ENCODE measurements at places on chromosomes 2 and 18.

DNA sequence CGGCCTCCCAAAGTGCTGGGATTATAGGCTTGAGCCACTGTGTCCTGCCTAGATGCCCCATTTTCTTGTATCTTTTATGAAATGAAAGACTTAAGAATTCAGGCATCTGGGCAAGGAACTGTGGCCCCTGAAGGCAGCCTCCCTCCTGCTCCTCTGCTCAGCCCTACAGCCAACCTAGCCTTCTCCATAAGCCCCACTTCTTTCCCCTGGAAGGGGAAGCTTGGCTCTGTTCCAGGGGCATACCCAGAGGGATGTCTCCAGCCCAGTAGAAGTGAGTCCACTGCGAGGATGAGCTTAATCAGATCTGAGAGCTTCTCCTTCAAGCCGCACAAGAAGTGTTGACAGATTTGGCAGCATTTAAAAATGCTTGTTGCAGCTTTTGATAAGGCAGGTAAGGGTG is 39.7 kb downstream of the RHOB start:
- peaks cover 24% of the 10 kb centered on the region for H3K4me1 ChIP-seq
- H3K4me3 ChIP-seq = no peak overlapping the region
- no peaks in the 10 kb centered on the region for H3K36me3 ChIP-seq
- H3K27me3 ChIP-seq = peaks cover 14% of the 10 kb centered on the region

GRCh38 chr18:28019425-28020108 is 157.4 kb downstream of the CDH2 start:
- DNase-seq = no peak
- H3K4me1 ChIP-seq = peaks cover 5% of the 10 kb centered on the region
- no peak overlapping the region for H3K4me3 ChIP-seq

- H3K4me1 ChIP-seq = no peaks in the 10 kb centered on the region
- H3K27me3 ChIP-seq = no peaks in the 10 kb centered on the region
- H3K27ac ChIP-seq = no peak overlapping the region
- H3K36me3 ChIP-seq = no peaks in the 10 kb centered on the region
- H3K4me3 ChIP-seq = no peak overlapping the region
- DNase-seq = peak; percentile 23
Measured at GRCh38 chr2:33395655-33396249, 80.7 kb upstream of the RASGRP3 start.

- H3K27ac ChIP-seq = no peak overlapping the region
- no peaks in the 10 kb centered on the region for H3K4me1 ChIP-seq
- H3K36me3 ChIP-seq = no peaks in the 10 kb centered on the region
- no peak overlapping the region for H3K4me3 ChIP-seq
- H3K27me3 ChIP-seq = no peaks in the 10 kb centered on the region
- no peak for DNase-seq
Measured at GRCh38 chr2:6368281-6368680, 497.4 kb downstream of the CMPK2 start.

DNA sequence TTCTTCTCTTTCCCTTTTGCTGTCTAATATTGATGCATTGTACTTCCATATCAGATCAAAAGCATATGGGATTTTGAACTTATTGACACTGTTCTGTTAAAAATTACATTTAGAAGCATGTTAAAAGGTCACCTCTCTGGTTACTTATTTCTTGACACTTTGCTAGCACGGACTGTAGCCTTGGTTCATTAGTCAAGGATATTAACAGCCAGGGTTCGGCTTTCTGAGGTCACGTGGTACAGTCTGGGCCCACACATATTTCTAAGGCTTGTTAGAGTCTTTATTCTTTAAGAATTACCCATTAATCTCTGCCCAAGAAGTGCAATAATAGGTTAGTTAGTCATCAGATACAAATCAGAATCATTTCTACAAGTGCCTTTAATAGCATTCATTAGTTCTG is 1035.8 kb upstream of the FANCL start:
- no peak for DNase-seq
- H3K4me3 ChIP-seq = no peak overlapping the region
- H3K27ac ChIP-seq = no peak overlapping the region
- no peaks in the 10 kb centered on the region for H3K4me1 ChIP-seq

GRCh38 chr18:25190472-25190871 is 161.5 kb downstream of the ZNF521 start:
- H3K27ac ChIP-seq = no peak overlapping the region
- H3K36me3 ChIP-seq = peaks cover 22% of the 10 kb centered on the region
- no peak overlapping the region for H3K4me3 ChIP-seq
- H3K27me3 ChIP-seq = no peaks in the 10 kb centered on the region

GRCh38 chr2:222304737-222305515 is 6.1 kb upstream of the PAX3 start:
- peaks cover 100% of the 10 kb centered on the region for H3K27me3 ChIP-seq
- DNase-seq = peak; percentile 62
- H3K4me3 ChIP-seq = peak overlapping the region; percentile 37
- H3K4me1 ChIP-seq = peaks cover 63% of the 10 kb centered on the region
- no peak overlapping the region for H3K27ac ChIP-seq

GRCh38 chr2:74333175-74333574 is 10.0 kb downstream of the SLC4A5 start:
- no peak overlapping the region for H3K27ac ChIP-seq
- H3K36me3 ChIP-seq = no peaks in the 10 kb centered on the region
- DNase-seq = peak; percentile 60
- H3K4me3 ChIP-seq = no peak overlapping the region
- H3K27me3 ChIP-seq = no peaks in the 10 kb centered on the region

GRCh38 chr18:11985586-11985985 is 4.3 kb downstream of the IMPA2 start:
- no peaks in the 10 kb centered on the region for H3K27me3 ChIP-seq
- H3K4me3 ChIP-seq = no peak overlapping the region
- H3K4me1 ChIP-seq = peaks cover 40% of the 10 kb centered on the region
- H3K27ac ChIP-seq = no peak overlapping the region
- no peak for DNase-seq
- no peaks in the 10 kb centered on the region for H3K36me3 ChIP-seq

GRCh38 chr2:55311444-55311870 is 42.4 kb upstream of the MTIF2 start:
- H3K4me3 ChIP-seq = no peak overlapping the region
- H3K4me1 ChIP-seq = no peaks in the 10 kb centered on the region
- no peak for DNase-seq
- H3K27ac ChIP-seq = no peak overlapping the region
- H3K27me3 ChIP-seq = no peaks in the 10 kb centered on the region

DNA sequence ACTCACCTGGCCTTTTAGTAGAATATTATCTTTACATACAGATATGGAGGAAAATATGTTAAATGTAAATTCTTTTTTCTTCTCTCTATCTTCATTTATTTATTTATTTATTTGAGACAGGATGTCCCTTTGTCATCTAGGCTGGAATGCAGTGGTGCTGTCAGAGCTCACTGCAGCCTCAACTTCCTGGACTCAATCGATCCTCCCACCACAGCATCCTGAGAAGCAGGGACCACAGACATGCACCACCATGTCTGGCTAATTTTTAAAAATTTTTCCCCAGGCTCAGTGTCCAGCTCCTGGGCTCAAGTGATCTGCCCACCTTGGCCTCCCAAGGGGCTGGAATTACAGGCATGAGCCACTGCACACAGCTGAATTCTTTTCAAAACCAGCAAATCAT is 20.3 kb downstream of the KYNU start:
- no peaks in the 10 kb centered on the region for H3K4me1 ChIP-seq
- H3K27ac ChIP-seq = no peak overlapping the region
- H3K27me3 ChIP-seq = no peaks in the 10 kb centered on the region
- H3K36me3 ChIP-seq = no peaks in the 10 kb centered on the region
- no peak overlapping the region for H3K4me3 ChIP-seq

- H3K36me3 ChIP-seq = no peaks in the 10 kb centered on the region
- H3K4me3 ChIP-seq = no peak overlapping the region
- no peak overlapping the region for H3K27ac ChIP-seq
- H3K4me1 ChIP-seq = no peaks in the 10 kb centered on the region
- no peaks in the 10 kb centered on the region for H3K27me3 ChIP-seq
Measured at GRCh38 chr18:2508678-2509077, 62.6 kb downstream of the METTL4 start.

DNA sequence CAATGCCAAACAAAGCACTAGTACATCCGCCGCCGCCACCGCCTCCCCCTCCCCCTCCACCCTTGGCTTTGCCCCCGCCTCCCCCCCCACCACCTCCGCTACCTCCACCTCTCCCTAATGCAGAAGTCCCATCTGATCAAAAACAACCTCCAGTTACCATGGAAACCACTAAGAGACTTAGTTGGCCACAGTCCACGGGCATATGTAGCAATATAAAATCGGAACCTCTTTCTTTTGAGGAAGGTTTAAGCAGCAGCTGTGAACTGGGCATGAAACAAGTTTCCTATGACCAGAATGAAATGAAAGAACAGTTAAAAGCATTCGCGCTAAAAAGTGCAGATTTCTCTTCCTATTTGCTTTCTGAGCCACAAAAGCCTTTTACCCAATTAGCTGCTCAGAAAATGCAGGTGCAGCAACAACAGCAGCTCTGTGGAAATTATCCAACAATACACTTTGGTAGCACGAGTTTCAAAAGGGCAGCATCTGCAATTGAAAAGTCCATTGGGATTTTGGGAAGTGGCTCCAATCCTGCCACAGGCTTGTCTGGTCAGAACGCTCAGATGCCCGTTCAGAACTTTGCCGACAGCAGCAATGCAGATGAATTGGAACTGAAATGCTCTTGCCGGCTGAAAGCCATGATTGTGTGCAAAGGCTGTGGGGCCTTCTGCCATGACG is 168.0 kb downstream of the ASXL3 start:
- H3K27ac ChIP-seq = no peak overlapping the region
- H3K4me1 ChIP-seq = peaks cover 17% of the 10 kb centered on the region
- no peaks in the 10 kb centered on the region for H3K27me3 ChIP-seq
- H3K4me3 ChIP-seq = no peak overlapping the region
- H3K36me3 ChIP-seq = no peaks in the 10 kb centered on the region

DNA sequence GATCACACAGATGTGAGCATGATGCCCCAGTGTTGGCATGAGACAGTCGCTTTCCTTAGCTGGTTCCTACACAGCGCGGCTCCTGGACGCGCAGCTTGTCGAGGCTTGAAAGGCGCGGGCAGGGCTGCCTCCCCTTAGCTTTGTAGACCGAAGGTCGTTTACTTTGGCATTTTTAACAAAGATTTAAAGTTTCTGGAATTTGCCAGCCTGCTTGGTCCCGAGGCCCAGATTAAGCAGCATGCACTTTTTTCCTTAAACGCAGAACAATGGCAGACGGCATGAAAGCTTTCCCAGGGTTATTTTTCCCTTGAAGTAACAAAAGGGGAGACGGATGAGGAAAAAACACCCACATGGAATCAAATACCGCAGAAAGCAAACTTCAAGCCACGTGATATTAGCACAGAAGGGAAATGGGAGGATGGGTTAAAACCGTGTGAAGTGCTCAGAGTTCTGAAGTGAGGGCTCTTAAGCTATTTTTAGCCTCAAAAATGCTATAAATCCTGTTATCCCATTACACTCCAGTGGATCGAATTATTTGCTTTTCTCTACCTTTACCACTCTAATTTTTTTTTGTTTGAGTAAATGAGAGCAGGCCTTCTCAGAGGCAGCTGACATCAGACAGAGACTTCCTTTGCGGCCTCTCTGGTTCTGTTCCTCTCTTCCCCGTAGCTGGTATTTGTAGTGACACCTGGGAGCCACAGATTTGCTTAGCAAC is 55.7 kb downstream of the NPAS2 start:
- H3K4me1 ChIP-seq = peaks cover 13% of the 10 kb centered on the region
- H3K27me3 ChIP-seq = no peaks in the 10 kb centered on the region
- no peak overlapping the region for H3K27ac ChIP-seq

DNA sequence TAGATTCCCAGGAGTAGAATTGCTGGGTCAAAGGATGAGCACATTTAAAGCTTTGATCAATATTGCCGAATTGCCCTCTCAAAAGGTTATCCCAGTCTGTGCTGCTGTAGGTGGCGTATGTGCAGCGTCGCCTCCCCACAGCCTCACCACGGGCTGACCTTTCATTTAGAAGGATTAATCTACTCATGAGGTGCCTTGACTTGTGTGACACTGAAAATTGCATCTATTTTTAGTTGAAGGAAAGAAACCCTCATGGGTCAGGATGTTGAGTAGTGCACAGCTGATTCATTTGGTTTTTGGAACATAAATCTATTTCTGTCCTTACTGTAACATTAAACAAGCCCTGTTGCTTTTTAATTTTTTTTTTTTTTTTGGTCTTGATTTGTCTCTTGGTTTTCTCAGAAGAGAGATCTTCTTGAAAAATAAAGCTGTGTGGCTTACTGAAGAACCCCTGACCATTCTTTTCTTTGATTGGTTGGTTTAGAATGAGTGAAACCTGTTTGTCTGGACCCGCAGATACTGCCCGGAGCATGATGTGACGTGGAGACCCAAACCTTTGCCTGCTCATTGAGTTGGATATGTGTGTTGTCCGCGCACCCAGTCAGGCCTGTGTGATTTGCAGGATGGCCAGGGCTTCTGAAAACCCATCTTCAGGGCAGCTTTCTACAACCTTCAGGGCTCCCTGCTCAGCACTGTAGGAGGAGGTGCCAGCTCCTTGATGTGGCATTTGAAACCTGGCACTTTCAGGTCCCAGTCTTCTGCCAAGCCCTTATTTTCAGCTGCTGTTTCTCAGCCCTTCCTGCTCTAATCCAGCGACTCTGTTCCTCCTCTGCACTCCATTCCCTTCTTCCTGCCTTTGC is 61.0 kb downstream of the LPIN1 start:
- no peak for DNase-seq
- no peaks in the 10 kb centered on the region for H3K4me1 ChIP-seq
- H3K4me3 ChIP-seq = no peak overlapping the region
- H3K27me3 ChIP-seq = no peaks in the 10 kb centered on the region

DNA sequence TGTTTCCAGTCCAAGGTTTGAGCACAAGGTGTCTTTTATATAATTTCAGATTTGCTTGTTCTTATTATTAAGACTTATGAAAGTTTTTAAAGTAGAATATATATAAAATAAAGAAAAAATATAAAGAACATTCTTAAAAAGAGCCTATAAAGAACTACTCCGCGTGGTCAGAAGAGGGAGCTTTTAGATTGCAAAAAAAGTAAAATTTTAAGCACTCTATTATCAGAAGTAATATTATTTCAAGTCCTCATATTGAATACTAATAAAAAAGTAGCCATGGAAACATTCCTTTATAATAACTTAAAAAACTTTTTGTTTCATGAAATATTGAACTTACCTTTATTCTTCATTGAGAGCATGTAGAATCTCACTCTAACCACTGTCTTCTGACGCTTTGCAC is 51.4 kb downstream of the LINC00305 start:
- no peaks in the 10 kb centered on the region for H3K36me3 ChIP-seq
- no peak overlapping the region for H3K27ac ChIP-seq
- H3K4me1 ChIP-seq = peaks cover 3% of the 10 kb centered on the region
- no peak for DNase-seq
- no peaks in the 10 kb centered on the region for H3K27me3 ChIP-seq
- H3K4me3 ChIP-seq = no peak overlapping the region

DNA sequence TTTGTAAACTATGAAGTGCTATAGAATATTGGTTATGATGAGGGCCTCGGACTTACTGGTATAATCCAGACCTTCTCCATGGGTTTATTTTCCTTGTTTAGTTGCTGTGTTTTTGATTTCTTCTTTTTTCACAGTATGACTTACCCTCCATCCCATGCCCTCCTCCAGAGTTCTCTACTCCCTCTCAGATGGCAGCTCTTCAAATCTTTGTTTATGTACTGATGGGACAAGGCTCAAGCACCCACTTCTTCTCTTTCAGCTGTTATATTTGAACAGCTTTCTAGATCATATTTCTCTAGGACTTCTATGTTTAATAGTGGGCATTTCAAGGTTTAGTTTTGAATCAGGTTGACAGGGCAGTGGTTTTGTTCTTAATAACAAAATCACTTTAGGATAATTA is 43.9 kb downstream of the CLIP4 start:
- H3K27me3 ChIP-seq = no peaks in the 10 kb centered on the region
- no peak overlapping the region for H3K4me3 ChIP-seq
- H3K27ac ChIP-seq = no peak overlapping the region
- peaks cover 34% of the 10 kb centered on the region for H3K4me1 ChIP-seq
- no peak for DNase-seq
- H3K36me3 ChIP-seq = no peaks in the 10 kb centered on the region

All from neural progenitor cell (in vitro differentiated cells).